ENCODE measurements at places on chromosomes 13 and 19. TPM values are rescaled to one million over a fixed set of nuclear protein-coding genes. Genes with fewer than 3 reads are reported as not detected.

The PCDH9 gene
- 2.0 TPM for polyA plus RNA-seq

DNA sequence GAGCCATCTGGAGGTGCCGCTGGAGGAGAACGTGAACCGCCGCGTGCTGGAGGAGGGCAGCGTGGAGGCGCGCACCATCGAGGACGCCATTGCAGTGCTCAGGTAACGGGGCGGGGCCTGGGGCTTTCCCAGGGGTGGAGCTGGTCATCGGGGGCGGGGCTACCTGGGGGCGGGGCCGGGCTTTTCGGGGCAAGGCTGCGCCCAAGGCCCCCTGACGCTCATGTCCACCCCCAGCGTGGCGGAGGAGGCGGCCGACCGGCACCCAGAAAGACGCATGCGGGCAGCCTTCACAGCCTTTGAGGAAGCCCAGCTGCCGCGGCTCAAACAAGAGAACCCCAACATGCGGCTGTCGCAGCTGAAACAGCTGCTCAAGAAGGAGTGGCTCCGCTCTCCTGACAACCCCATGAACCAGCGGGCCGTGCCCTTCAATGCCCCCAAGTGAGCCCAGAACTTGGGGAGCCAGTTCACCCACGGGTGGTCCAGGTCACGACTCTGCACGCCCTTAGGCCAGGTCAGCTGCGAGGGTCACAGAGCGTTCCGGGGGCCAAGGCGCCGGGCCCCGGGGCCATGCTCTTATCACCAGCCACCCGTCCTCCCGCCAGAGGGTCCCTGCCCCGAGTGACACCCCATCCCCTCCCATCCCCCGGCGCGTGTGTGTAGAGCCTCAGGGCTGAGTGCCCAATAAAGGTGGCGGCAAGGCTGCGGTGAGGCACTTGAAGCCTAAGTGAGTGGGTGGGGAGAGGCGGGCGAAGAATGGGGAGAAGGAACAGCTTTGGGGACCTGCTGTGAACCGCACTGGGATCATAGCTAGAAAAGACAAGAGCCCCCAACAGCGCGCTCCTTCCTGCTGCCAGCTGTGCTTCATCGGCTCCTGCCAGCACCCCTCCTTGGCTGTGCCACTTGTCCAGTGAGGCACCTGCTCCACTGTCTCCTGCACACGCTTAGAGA, 10.7 kb downstream of the CCDC124 start:
- no peak for DNase-seq

DNA sequence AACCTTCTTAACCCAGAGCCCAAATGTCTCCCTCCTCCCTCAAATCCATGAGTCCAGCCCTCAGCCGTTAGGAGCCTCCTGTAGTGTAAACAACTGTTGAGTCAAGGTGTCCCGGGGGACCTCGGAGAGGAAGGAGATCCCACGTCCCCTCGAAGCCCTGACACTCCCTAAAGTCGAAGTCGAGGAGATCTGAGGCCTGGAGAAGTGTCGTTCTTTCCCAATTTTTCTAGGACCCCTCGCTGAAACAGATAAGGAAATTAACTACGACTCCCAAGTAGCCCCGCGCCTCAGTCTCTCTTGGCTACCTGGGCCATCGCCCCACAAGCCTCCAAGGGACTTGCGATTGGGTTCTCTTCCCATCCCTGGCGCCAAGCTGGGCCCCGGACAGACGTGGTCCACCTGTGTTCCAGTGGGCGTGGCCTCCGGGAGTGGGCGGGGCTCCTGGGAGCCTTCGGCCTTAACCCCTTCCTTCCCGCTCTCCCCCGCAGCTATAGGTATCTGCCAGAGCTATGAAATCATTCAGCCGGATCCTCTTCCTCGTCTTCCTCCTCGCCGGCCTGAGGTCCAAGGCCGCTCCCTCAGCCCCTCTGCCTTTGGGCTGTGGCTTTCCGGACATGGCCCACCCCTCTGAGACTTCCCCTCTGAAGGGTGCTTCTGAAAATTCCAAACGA, 869 bp downstream of the GFY start:
- DNase-seq: no peak

- no peak for DNase-seq
Measured at GRCh38 chr19:54247106-54247930, 4.7 kb upstream of the LILRA6 start.

DNA sequence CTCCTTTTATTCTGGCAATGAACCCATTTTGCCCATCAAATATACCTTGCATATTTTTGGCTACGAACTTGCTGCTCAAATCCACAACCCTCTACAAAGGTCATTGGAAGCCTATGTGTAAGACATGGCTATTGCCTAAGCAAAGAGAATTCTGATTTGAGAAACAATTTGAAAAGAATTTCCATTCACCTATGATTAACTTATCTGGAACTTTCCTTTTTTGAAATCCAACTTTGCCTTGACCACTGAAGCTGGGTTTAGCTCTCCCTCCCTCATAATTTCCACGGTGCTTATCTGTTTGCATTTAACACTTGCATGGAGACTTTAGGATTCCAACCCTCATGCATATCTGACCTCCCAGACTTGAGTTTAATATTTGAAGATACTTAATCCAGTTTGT, 1514.7 kb upstream of the SLC10A2 start:
- DNase-seq: no peak

Measured in hindlimb muscle (tissue), 1 donor.